Natural killer cell treated with Interleukin-12 subunit alpha and Interleukin-12 subunit beta and Interleukin-15 and Interleukin-18, amount 100 ng/mL, for 72 hours (primary cell): ENCODE measurements at places on chromosomes 5 and 9. TPM values are rescaled to one million over a fixed set of nuclear protein-coding genes. Genes with fewer than 3 reads are reported as not detected.

The SEPTIN8 gene
- 30.4 TPM for total RNA-seq

The PIP5KL1 gene
- total RNA-seq = 3.7 TPM

The PCDHB4 gene
- total RNA-seq = not detected

The FGD3 gene
- total RNA-seq = 43.3 TPM

The ZNF883 gene
- total RNA-seq = 0.83 TPM

The NOP16 gene
- 62.0 TPM for total RNA-seq

GRCh38 chr9:135785013-135785575 is 83.1 kb downstream of the KCNT1 start:
- H3K36me3 ChIP-seq = no peaks in the 10 kb centered on the region
- no peaks in the 10 kb centered on the region for H3K4me1 ChIP-seq
- no peak for DNase-seq
- peaks cover 8% of the 10 kb centered on the region for H3K27me3 ChIP-seq

DNA sequence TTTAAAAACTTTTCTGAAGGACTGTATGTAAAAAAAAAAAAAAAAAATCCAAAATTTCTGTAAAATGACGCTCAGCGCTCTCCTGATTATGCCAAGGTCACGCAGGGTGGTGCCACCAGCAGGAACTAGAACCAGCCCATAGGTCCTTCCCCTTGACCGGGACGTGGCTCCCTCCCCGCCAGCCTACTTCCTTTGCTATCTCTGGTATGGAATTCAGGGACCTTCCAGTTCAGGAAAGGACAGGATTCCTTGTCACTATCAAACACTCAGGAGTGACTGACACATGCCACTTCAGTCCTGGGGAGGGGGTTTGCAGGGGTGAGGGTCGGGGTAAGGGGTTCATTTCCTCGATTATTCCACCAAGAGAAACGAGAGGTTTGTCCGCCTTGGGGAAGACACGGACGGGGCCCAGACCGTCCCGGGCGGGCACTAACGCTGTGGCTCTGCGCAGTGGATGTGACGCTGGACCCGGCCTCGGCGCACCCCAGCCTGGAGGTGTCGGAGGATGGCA is 18.8 kb downstream of the BTNL9 start:
- no peak for DNase-seq
- no peak overlapping the region for H3K27ac ChIP-seq
- no peak overlapping the region for H3K4me3 ChIP-seq
- H3K36me3 ChIP-seq = no peaks in the 10 kb centered on the region
- peaks cover 83% of the 10 kb centered on the region for H3K27me3 ChIP-seq

DNA sequence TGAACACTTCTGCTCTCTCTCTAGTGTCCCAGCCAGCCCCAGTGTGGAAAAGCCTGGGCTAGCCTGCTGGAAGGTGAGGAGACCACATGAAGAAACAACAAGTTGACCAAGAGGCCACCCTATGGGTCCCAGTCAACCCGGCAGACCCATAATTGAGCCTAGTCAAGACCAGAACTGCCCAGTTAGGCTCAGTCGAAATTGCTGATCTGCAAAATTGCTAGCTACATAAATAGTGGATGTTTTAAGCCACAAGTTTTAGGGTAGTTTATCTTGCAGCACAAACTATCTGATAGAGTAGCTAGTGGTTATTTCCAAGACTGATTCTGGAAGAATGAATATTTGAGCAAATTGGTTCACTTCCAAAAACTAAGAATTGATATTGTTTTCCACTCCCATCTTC is 82.3 kb upstream of the CCDC112 start:
- H3K4me1 ChIP-seq = peaks cover 12% of the 10 kb centered on the region
- no peak overlapping the region for H3K4me3 ChIP-seq
- no peaks in the 10 kb centered on the region for H3K36me3 ChIP-seq
- no peak overlapping the region for H3K27ac ChIP-seq
- no peak for DNase-seq

GRCh38 chr9:20256284-20256948 is 365.9 kb downstream of the MLLT3 start:
- H3K27me3 ChIP-seq = no peaks in the 10 kb centered on the region

- no peak overlapping the region for H3K4me3 ChIP-seq
- H3K36me3 ChIP-seq = no peaks in the 10 kb centered on the region
- no peak for DNase-seq
- H3K27me3 ChIP-seq = peaks cover 14% of the 10 kb centered on the region
- H3K27ac ChIP-seq = no peak overlapping the region
Measured at GRCh38 chr5:116604805-116605204, 30.2 kb upstream of the SEMA6A start.

DNA sequence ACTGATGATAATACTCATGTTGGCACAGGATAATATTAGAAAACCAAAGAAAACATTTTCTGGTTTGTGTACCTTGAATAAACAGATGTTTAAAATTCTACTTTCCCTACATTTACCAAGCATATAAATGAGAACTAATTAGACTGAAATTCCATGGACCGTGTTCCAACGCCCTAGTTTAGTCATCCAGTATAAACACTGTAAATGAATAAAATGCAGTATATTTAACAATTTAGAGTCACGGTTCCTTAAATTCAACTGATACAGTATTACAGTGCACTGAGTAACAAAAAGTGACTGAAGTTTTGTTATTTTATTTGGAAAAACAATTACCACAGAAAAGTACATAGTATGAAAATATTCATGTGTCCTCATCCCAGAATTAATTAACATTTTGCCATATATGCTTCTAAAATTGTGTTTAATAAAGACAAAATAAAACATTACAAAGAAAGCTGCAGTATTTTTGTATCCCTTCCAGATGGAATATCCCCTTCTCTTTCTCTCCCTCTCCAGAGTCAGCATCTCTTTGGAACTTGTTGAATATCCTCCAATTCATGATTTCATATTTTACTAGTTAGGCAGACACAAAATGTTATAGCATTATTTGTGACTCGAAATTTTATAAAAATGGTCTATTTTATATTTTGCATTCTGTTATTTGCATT is 112.5 kb downstream of the HMHB1 start:
- no peak overlapping the region for H3K27ac ChIP-seq
- no peaks in the 10 kb centered on the region for H3K36me3 ChIP-seq
- H3K4me1 ChIP-seq = no peaks in the 10 kb centered on the region
- no peak for DNase-seq
- H3K4me3 ChIP-seq = no peak overlapping the region

- no peak overlapping the region for H3K4me3 ChIP-seq
- H3K27me3 ChIP-seq = no peaks in the 10 kb centered on the region
- H3K4me1 ChIP-seq = no peaks in the 10 kb centered on the region
- no peaks in the 10 kb centered on the region for H3K36me3 ChIP-seq
- no peak overlapping the region for H3K27ac ChIP-seq
- no peak for DNase-seq
Measured at GRCh38 chr5:12624776-12625560, 720.7 kb upstream of the CTNND2 start.

- H3K4me1 ChIP-seq = no peaks in the 10 kb centered on the region
- DNase-seq = no peak
- no peak overlapping the region for H3K4me3 ChIP-seq
- no peaks in the 10 kb centered on the region for H3K36me3 ChIP-seq
Measured at GRCh38 chr9:129671519-129671918, 6.1 kb downstream of the PRRX2 start.

GRCh38 chr9:6495466-6495865 is 82.5 kb downstream of the UHRF2 start:
- no peaks in the 10 kb centered on the region for H3K4me1 ChIP-seq
- no peak overlapping the region for H3K4me3 ChIP-seq
- peaks cover 13% of the 10 kb centered on the region for H3K36me3 ChIP-seq
- H3K27ac ChIP-seq = no peak overlapping the region
- H3K27me3 ChIP-seq = no peaks in the 10 kb centered on the region

GRCh38 chr9:123434619-123435240 is 78.7 kb downstream of the CRB2 start:
- H3K4me1 ChIP-seq = no peaks in the 10 kb centered on the region
- no peak overlapping the region for H3K27ac ChIP-seq
- H3K36me3 ChIP-seq = peaks cover 8% of the 10 kb centered on the region
- no peak overlapping the region for H3K4me3 ChIP-seq
- H3K27me3 ChIP-seq = no peaks in the 10 kb centered on the region
- no peak for DNase-seq

DNA sequence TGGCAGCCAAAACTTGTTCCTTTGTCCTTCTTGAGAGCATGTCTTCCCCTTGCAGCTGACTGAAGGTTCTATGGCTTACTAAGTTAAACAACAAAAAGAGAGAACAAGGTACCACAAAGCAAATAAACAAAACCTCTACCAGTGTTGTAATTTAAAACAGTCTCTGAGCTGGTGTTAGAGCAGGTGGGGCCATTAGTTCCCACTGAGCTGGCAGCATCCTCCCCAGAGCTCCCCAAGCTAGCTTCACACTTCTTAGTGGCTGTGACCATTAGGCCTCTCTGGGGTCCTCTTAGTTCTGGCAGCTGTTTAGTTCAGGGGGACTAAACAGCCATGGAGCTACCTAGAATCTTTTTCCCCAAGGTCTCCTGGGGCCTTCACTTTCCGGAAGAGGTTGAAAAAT is 128.6 kb upstream of the ELL2 start:
- H3K27me3 ChIP-seq = no peaks in the 10 kb centered on the region
- no peak overlapping the region for H3K4me3 ChIP-seq
- no peak overlapping the region for H3K27ac ChIP-seq
- DNase-seq = no peak

GRCh38 chr5:82931110-82931509 is 146.1 kb downstream of the TMEM167A start:
- no peak overlapping the region for H3K27ac ChIP-seq
- DNase-seq = no peak
- no peak overlapping the region for H3K4me3 ChIP-seq
- peaks cover 3% of the 10 kb centered on the region for H3K4me1 ChIP-seq
- H3K36me3 ChIP-seq = no peaks in the 10 kb centered on the region
- H3K27me3 ChIP-seq = peaks cover 5% of the 10 kb centered on the region

- H3K4me3 ChIP-seq = peak overlapping the region; percentile 95
- peak overlapping the region; percentile 94 for H3K27ac ChIP-seq
- no peak for DNase-seq
- peaks cover 59% of the 10 kb centered on the region for H3K4me1 ChIP-seq
- H3K27me3 ChIP-seq = no peaks in the 10 kb centered on the region
- H3K36me3 ChIP-seq = peaks cover 4% of the 10 kb centered on the region
Measured at GRCh38 chr5:151212406-151212798, 11.5 kb downstream of the CCDC69 start.

GRCh38 chr5:31479706-31480105 is 52.2 kb downstream of the DROSHA start:
- no peak for DNase-seq
- H3K27ac ChIP-seq = no peak overlapping the region
- H3K4me3 ChIP-seq = no peak overlapping the region
- peaks cover 22% of the 10 kb centered on the region for H3K36me3 ChIP-seq
- no peaks in the 10 kb centered on the region for H3K27me3 ChIP-seq

DNA sequence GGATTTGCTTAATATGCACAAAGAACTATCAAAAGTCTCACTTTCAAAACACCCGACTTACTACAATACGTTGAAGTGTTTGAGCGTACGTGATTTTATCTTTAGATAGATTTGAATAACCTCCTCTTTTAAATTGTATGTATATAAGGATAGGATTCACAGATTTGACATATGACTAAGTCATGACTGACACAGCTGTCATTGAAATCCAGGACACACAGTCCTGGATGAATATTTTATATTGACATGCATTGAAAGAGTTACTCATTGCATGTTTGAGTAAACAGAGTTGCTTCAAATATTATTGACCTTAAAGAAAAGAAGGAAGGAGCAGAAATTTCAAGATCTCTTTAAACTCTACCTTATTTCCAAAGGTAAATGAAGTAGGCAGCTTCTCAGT is 3.3 kb downstream of the MUSK start:
- no peaks in the 10 kb centered on the region for H3K36me3 ChIP-seq
- no peak for DNase-seq
- no peak overlapping the region for H3K27ac ChIP-seq

DNA sequence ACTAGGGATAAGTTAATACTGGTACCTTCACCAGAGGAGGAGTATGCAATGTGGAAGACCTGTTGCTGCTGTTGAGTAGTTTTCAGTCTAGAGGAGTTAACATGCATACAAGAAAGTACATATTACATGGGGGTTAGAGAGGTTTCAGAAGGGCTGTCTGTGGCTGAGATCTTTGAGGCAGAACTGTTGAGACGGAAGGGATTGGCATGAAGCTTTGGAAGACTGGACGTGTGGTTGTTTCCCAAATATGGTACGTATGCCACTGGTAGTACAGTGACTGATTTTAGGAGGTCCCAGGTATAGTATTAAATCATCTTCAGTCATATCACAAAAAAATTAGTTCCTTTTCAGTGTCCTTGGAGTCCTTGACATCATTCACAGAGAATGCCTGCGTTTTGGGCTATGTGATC is 17.6 kb downstream of the TNFAIP8 start:
- DNase-seq = no peak
- H3K27ac ChIP-seq = peak overlapping the region; percentile 52
- H3K27me3 ChIP-seq = no peaks in the 10 kb centered on the region

GRCh38 chr9:124298646-124299235 is 41.0 kb downstream of the NEK6 start:
- DNase-seq = no peak
- no peaks in the 10 kb centered on the region for H3K36me3 ChIP-seq
- H3K4me3 ChIP-seq = no peak overlapping the region
- peaks cover 40% of the 10 kb centered on the region for H3K4me1 ChIP-seq
- no peak overlapping the region for H3K27ac ChIP-seq

- no peaks in the 10 kb centered on the region for H3K36me3 ChIP-seq
- H3K27me3 ChIP-seq = peaks cover 3% of the 10 kb centered on the region
- H3K4me3 ChIP-seq = no peak overlapping the region
- H3K27ac ChIP-seq = no peak overlapping the region
- H3K4me1 ChIP-seq = no peaks in the 10 kb centered on the region
Measured at GRCh38 chr5:140576776-140577201, 12.2 kb downstream of the SLC35A4 start.

DNA sequence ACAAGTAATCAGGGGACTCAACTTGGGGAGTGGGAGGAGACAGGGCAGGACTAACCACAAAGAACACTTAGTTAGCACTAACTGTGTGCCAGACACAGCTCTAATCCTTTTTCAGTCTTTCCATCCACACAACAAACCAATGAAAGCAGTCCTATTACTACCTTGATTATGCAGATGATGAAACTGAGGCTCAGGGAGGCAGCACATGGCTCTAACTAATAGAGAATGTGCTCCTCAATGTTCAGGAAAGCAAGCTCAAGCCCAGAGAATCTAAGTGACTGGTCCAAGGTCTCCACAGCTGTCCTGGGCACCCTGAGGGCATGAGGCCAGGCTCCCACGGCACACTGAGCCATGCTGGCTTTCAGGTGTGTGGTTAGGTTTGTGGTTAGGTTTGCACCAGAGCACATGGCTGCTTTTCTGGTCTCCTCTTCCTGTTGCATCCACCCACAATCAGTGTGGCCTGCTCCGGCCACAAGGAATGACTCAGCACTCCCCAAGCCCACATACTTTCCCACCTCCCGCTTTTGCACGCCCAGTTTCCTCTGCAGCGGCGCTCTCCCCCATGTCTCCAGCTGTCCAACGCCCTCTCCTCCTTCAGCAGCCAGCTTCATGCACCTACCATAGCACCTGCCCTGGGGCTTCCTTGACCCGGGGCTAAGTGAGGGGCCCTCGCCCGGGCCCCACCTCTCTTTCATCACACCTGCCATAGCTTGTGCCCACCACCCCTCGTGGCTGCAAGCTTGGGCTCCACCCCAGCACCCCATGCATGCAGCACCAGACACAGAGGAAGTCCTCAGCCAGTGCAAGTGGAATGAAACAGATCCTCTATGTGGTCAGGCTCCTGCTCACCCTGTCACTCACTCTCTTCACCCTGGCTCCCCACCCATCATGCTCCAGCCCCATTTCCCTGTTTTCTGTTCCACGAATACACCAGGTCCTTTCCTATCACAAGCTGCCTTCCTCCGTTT is 133.1 kb downstream of the GABBR2 start:
- H3K4me1 ChIP-seq = peaks cover 30% of the 10 kb centered on the region
- no peak for DNase-seq
- peak overlapping the region; percentile 83 for H3K4me3 ChIP-seq
- H3K36me3 ChIP-seq = peaks cover 6% of the 10 kb centered on the region
